Metanephros (tissue), 2 donors: ENCODE measurements at places on chromosomes 4 and X. TPM values are rescaled to one million over a fixed set of nuclear protein-coding genes. Genes with fewer than 3 reads are reported as not detected.

BTK gene
- 6.0 TPM for total RNA-seq

ZFP42 gene
- 0.53 TPM for total RNA-seq

GATA1 gene
- total RNA-seq, result 0.58 TPM

ADGRL3 gene
- 53.1 TPM for total RNA-seq

ARX gene
- 0.06 TPM for total RNA-seq

PWWP3B gene
- total RNA-seq, result 6.9 TPM

PCDH19 gene
- total RNA-seq, result 1.8 TPM

SSX2 gene
- not detected for total RNA-seq

DMD gene
- 57.1 TPM for total RNA-seq

EXOC1L gene
- not detected for total RNA-seq

DUSP9 gene
- 72.7 TPM for total RNA-seq

SPINK2 gene
- total RNA-seq, result 0.35 TPM

CCSER1 gene
- total RNA-seq, result 98.9 TPM

PABPC1L2B gene
- not detected for total RNA-seq

S100P gene
- 14.2 TPM for total RNA-seq

EFHC2 gene
- 4.4 TPM for total RNA-seq

ADH7 gene
- total RNA-seq, result not detected

SUPT20HL1 gene
- not detected for total RNA-seq

CNKSR2 gene
- 3.2 TPM for total RNA-seq

SPP1 gene
- 265 TPM for total RNA-seq

SPANXA2 gene
- total RNA-seq, result not detected

ABCG2 gene
- 11.2 TPM for total RNA-seq

GAGE1 gene
- not detected for total RNA-seq

FAM9C gene
- 0.06 TPM for total RNA-seq

PABPC1L2A gene
- not detected for total RNA-seq

BANK1 gene
- 1.9 TPM for total RNA-seq

SH3RF1 gene
- total RNA-seq, result 29.8 TPM

AADAT gene
- 11.0 TPM for total RNA-seq

MAGEA1 gene
- not detected for total RNA-seq
